ENCODE measurements at places on chromosomes 3 and 15.

GRCh38 chr3:171967137-171967783, 72.1 kb upstream of the FNDC3B start:
- DNase-seq = peak; percentile 61

DNA sequence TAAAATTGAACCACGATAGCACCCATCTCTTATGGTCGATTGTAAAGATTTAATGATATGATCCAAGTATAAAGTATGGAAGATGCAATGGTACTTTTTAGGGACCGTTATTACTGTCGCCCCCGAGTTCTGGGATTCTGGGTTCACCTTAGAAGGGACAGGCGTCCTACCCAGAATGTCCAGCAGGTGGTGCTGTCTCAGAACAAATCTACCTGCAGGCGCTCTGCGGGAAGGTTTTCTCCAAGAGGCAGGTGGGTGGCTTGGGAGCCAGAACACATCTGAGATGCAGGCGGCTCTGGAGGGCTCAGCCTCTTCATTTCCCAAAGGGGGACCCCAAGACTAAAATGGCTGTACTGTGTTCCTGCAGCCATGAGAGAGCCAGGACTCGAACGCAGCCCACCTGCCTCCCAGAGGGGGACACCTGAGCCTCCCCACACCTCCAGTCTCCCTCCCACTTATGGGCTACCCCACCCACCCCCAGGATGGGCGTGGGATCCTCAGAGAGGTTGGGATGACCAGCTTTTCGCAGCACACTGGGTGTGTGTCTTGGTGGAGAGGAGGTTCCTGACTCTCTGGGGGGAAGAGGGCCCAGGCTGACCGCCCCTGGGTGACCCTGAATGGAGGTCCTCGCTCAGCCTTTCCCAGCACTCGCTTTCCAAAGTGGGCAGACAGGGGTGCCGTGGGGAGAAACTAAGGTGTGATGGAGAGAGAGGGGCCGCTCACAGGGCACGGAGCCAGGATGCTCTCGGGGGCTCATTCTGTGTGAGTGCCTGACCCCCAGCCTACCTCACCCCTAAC, 28.1 kb upstream of the CORO2B start:
- DNase-seq = peak; percentile 82

GRCh38 chr3:195160908-195161434, 110.0 kb downstream of the XXYLT1 start:
- DNase-seq = no peak

GRCh38 chr3:127684871-127685707, 12.3 kb downstream of the ABTB1 start:
- DNase-seq = no peak

DNA sequence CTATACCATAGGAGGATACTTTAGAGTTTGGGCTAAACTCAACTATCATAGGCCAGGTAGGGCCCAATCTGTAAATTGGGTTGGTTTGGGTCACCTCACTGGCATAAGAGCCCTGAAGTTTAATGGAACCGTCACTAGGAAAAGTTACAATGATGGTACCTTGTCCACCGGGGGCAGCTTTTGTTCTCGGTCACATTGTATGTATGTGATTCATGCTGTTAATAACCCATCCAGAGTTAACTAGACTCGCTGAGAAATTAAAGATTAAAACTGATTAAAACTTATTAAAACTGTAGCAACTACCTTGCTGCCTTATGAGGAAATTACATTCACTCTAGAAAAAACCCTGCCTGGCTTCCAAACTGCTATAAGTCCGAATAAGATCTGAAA, 145.0 kb upstream of the TMCO5A start:
- DNase-seq = no peak
